Lung microvascular endothelial cell (primary cell): ENCODE measurements at places on chromosomes 5 and 9. TPM values are rescaled to one million over a fixed set of nuclear protein-coding genes. Genes with fewer than 3 reads are reported as not detected.

The MYOT gene
- not detected in 2 replicates for total RNA-seq

The RAB3C gene
- total RNA-seq: under 0.01 and 0.22 TPM in 2 replicates

The ROR2 gene
- under 0.01 TPM in 1 of 2 replicates, not detected in the other for total RNA-seq

DNA sequence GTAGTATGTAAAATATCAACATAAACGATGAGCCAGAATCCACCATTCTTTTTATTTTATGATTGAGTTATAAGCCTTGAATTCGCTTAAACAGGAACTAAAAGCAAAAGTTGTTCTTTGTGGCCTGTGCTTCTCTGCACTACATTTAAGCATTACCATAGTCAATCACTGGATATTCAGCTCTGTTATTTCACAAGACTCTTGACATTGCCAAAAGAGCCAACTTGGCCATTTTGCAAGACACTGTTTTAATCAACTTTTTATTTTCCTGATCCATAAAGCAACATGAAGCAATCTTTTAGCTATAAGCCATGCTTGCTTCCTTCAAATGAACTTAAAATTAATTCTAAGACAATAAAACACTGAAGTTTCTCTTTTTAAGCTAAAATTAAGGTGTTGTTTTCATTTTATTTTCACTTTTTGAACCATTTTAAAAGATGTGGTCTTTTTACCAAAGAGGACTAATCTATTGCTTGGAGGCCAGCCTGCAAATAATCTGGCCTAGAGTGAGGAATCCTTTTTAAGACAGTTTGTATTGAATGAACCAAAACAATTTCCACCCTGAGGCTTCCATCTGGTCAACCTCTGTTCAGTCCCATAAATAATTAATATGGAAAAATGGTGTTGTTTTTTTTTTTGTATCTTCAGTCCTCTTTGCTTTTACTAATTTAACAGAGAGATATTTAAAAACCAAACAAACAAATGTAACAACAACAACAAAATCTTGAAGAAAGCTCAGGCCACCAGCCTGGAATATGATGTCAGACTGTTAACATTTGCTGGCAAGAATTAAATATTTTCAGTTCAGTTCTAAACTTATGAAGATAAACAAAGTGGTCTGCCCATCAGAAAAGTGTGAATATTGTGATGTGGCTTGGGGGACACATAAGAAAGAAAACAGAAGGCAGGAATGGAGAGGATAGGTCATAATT is 274.4 kb downstream of the MARCHF11 start:
- DNase-seq: no peak

- DNase-seq: no peak
These were observed 32.1 kb downstream of the MTMR12 start for GRCh38 chr5:32280656-32281081.

GRCh38 chr5:64796301-64796700 is 27.6 kb downstream of the CWC27 start:
- no peak for DNase-seq

DNA sequence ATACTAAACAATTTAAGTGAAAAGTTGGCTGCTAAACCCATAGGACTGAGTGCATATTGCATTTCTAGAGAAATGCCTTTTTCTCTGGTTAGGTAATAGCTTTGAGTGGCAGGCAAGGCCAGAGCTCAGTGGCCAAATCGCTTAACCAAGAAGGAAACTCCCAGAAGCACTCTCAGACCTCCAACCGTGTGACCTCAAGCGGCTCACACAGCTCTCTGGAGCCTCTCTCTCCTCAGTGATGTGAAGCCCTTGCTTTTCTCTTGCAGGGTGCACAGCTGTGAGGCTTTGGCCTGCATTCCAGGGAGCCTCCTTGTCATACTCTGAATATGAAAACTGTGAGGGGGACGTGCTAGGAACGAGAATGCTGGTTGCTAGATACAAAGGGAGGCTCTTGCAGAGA is 106.7 kb downstream of the INSYN2B start:
- no peak for DNase-seq

- no peak for DNase-seq
These were observed 4.4 kb upstream of the EXOC3 start for GRCh38 chr5:438481-438981.

GRCh38 chr5:67244345-67244793 is 47.8 kb upstream of the CD180 start:
- peak; percentile 94 for DNase-seq

GRCh38 chr9:81579381-81579780 is 110.0 kb downstream of the TLE1 start:
- no peak for DNase-seq

GRCh38 chr9:83270116-83270515 is 207.2 kb upstream of the RASEF start:
- no peak for DNase-seq
